Activated CD4-positive, alpha-beta T cell treated with anti-CD3 and anti-CD28 coated beads, Interleukin-2, amount 10 ng/mL, durations not matched to agents 7 days and 5 days (primary cell): ENCODE measurements at places on chromosomes 13 and 19.

DNA sequence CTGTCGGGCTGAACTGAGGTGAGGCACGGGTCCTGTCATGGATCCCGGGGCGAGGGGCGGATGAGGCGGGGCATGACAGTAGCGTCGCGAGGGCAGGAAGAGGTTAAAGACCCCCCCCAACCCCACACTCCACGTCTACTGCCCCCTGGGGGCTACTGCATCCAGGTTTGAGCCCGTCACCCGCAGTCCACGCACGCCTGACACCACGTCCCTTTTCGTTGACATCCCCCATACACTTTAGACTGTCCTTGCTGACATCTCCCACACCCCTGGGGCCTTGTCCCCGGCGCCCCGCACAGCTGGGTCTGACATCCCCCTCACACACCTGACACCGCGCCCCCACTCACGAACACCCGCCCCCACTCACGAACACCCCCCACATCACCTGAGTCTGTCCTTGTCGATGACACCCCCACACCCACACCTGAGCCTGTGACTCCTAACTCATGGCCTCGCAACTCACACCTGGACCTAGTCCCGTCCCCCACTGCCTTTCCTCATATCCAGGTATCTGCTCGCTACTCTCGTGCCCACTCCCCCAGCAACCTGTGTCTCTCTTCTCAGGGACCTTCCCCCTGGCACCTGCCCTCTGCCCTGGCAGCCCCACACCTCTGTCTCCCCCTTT, 416 bp downstream of the SLC25A42 start:
- no peak for DNase-seq

GRCh38 chr13:102869948-102870676, 24.3 kb downstream of the ERCC5 start:
- DNase-seq: no peak

- DNase-seq: no peak
Observed at GRCh38 chr13:114054264-114054663, 78.2 kb downstream of the RASA3 start.

DNA sequence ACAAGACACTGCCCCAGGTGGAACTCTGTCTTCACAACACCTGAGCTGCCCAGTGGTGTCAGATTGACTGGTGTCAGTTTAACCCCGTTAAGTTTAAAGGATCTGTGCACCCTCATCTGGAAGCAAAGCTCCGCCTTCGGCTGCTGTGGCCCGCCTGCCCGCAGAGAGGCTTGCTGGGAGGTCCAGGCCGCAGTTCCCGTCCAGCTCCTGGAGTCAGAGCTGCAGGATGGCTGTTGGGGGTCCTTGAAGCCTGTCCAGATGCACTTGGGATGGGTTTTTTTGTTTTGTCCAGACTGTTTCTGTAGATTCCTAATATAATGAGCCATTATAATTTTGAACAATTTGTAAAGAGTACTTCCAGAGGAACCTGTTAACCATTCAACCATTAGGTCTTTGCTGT, 16.1 kb downstream of the CUL4A start:
- DNase-seq: no peak

GRCh38 chr13:79901336-79901735, 420.4 kb downstream of the NDFIP2 start:
- no peak for DNase-seq

- no peak for DNase-seq
Observed at GRCh38 chr19:43563816-43564457, 11.4 kb downstream of the XRCC1 start.

GRCh38 chr13:42215578-42216421, 56.2 kb upstream of the AKAP11 start:
- peak; percentile 40 for DNase-seq
